ENCODE measurements at places on chromosomes 11 and 22. TPM values are rescaled to one million over a fixed set of nuclear protein-coding genes. Genes with fewer than 3 reads are reported as not detected.

DNA sequence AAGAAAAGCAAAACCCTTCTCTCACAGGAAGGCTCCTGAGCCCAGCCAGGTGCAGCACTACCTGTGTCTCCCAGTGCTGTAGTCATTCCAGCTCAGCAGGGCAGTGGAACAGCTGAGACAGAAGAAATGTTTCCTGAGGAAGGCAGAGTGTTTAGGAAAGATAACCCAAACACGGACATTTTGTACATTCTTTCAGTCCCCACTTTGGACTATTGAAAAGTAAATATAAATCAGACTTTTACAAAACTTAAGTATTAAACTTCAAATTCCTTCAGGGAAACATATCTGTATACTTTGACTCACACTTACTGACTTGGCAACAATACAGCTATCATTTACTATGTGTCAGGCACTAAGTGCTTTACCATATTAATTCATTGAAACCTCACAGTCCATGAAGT is 40.4 kb downstream of the RRAS2 start:
- DNase-seq: no peak

DNA sequence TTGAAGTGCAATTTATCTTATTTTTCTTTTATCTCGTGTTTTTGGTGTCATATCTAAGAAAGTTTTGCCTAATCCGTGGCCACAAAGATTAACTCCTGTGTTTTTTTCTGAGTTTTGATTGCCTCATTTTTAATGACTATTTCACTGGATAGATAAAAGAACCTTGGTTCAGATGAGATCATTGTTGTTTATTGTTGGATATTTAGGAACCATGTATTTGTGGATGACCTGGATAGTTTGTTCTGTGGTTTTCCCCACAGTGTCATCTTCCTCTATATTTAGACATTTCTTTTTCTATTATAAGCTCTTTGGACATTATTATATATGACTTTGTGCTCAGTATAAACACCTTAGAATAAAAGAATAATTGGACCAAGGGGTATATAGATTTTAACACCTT is 37.2 kb downstream of the PPP6R3 start:
- DNase-seq: no peak

DNA sequence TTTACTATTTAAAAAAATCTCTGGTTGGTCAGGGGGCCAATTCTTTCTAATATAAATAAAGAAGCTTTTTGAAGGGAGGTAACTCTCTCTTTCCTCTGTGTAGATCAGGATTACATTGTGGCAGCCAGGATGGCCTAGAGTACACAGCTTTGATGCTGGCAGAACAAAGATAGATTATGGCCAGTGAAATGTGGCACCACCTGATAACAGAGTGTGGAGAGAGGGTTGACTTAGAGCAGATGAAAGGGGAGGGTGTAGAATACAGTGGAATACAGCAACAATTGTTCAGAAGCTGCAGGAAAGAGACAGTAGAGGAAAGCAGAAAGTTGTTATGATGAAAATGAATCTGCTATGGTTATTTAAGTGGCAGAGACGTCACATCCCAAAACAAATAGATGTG is 99.0 kb downstream of the FAR1 start:
- no peak for DNase-seq

ASPHD2 gene
- total RNA-seq: 8.1 TPM

DNA sequence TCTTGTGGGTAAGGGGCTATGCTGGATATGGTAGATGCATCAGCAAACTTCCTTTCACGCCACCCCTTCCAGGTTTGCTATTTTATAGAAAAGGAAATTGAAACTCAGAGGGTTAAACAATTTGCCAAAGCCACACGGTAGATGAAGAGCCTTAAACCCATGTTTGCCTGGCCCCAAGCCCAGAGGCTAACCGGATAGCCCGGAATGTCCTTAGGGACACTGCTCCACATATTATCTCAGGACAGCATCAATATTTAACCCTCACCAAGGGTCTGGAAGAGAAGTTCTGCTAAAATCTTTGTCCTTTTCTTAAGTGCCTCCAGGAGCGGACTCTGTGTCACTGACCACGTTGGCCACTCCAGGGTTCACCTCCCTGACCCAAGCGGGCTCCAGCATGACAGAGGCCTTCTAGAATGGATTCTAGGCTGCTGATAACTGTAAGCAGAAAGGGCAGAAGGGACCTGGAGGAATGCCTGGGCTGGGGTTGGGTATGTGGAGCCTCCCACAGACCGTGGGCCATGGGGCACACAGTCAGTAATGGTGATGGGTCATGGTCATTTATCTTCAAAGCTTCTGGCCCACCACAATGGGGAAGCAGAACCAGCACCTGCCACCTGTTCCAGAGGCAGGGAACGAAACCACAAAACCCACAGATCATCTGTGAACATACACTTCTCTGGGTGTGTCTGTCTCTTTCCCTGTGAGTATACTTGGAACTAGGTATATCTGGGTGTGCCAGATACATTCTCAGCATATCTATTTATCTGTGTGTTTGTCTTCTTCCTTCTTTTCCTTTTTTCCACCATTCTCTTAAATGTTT is 5.4 kb upstream of the TMEM86A start:
- no peak for DNase-seq

- no peak for DNase-seq
Observed at GRCh38 chr11:8218840-8219239, 44.8 kb downstream of the LMO1 start.
